ENCODE measurements at places on chromosomes 1 and 21.

GRCh38 chr1:238052496-238053266, 162.0 kb upstream of the ZP4 start:
- DNase-seq = no peak

DNA sequence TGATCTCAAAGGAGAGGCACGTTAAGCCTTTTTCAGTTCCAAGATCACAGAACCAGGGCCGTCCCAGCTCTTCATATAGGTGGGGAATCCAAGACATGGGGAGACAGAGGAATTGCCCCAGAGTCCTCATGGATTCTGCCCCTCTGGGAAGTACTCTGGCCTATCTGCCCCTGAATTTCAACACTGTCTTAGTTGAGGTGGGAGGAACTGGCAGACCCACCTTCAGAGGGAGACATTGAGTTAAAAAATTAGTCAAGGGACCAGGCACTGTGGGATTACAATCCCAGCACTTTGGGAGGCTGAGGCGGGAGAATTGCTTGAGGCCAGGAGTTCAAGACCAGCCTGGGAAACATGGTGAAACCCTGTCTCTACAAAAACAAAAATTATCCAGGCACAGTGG, 2.1 kb upstream of the KNCN start:
- DNase-seq = no peak

GRCh38 chr1:185632659-185633423, 101.3 kb upstream of the HMCN1 start:
- no peak for DNase-seq

- no peak for DNase-seq
These were observed 23.0 kb downstream of the RNF2 start for GRCh38 chr1:185068341-185068740.

- no peak for DNase-seq
These were observed 41.0 kb downstream of the KCND3 start for GRCh38 chr1:111948209-111949171.

Measured in stimulated activated CD4-positive, alpha-beta T cell treated with anti-CD3 and anti-CD28 coated beads, Interleukin-1b, Interleukin-23, amount 100 ng/mL, for 1 hour (primary cell).